ENCODE measurements at places on chromosomes 7 and 10.

DNA sequence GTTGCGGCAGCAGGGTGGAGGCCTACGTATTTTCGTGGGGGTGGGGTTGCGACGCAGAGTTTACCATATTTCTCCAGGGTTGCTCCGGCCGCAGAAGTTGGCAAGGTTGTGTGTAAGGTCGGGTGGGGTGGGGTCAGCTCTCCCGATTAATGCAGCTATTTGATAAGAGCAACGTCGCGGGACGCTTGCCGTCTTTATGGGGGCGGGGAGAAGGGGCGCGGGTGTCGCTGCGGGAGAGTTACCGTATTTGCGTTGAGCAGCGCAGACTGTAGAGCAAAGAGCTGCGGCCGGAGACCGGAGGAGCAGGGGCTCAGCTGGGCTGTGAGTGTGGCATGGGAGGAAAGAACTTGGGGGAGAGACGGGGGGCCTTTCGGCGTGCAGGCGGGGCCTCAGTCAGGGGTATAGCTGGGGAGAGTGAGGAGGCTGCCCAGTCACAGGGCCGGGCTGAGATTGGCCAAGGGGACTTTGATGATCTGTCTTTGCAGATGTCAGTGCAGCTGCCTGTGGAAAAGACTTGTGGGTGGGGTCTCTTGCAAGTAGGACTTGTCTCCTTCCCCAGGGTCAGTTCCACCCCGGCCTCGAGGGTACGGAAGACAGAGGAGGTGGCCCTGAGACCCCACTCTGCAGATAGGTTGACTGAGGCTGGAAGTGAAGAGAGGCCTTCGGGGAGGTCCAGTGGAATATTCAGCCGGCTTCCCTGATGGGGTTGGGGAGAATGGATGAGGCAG is 26.6 kb downstream of the ZNF775 start:
- DNase-seq, result no peak

- DNase-seq, result no peak
Measured at GRCh38 chr7:69129524-69129923, 468.8 kb upstream of the AUTS2 start.

- DNase-seq, result no peak
Measured at GRCh38 chr10:14282276-14282675, 48.4 kb downstream of the FRMD4A start.

DNA sequence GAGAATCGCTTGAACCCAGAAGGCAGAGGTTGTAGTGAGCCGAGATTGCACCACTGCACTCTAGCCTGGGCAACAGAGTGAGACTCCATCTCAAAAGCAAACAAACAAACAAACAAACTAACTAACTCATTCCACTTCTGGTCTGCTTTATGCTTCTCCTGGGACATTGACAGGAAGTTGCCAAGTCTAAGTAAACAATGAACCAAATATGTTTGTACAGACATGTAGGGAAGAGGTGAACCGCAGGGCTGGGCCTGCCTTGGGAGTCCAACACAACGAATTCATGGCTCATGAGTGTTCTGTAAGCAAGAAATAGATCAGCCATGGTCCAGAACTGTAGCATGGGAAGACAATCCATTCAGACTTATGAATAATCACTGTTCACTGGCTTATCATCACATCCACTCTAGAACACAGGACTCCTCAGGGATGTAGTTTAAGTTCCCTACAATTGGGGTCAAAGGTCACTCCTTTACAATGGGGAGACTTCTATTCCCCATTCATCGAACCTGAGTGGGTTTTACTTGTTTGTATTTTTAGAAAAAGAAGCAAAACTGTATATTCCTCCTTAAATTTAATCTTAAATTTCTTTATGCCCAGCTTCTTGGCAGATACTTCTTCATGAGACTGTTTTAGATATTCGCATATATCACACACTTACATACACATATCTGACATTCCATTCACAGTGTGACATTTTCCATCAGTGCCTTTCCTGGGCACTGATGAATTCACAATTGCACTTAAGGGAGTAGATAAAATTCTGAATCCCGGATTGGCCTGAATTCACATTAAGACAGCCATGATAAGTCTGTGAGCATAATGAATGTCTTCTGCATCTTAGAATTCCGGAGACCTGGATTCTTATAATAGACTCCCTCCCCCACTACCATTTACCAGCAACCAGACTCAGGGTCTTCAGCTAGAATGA is 159.1 kb upstream of the EEPD1 start:
- peak; percentile 17 for DNase-seq

DNA sequence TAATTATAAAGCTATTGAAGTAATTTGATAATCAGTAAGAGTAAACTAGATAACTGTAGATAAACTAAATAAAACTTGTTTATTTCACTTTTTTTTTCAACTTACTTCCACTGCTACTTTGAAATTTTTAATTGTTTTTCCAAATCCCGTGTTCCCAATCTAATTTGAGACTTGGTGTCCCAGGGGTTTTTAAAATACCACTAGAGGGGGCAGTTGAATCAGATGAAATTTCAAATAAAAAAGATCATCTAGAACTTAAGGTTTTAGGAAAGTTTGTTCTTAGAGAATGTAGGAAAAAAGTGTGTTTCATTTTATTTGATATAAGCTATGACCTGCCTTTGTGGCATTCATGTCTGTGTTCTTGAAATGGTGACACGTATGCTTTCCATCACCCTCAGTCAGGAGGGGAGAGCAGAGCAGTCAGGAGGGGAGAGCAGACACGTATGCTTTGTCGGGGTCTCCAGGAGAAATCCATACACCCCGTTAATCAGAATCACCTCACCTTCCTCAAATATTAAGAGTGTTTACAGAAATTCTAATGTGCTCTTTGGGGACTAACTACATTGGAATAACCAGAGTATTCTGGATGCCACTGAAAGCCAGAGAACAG is 49.9 kb downstream of the C10orf67 start:
- no peak for DNase-seq

- no peak for DNase-seq
Measured at GRCh38 chr10:27747096-27747451, 1.5 kb upstream of the MKX start.

DNA sequence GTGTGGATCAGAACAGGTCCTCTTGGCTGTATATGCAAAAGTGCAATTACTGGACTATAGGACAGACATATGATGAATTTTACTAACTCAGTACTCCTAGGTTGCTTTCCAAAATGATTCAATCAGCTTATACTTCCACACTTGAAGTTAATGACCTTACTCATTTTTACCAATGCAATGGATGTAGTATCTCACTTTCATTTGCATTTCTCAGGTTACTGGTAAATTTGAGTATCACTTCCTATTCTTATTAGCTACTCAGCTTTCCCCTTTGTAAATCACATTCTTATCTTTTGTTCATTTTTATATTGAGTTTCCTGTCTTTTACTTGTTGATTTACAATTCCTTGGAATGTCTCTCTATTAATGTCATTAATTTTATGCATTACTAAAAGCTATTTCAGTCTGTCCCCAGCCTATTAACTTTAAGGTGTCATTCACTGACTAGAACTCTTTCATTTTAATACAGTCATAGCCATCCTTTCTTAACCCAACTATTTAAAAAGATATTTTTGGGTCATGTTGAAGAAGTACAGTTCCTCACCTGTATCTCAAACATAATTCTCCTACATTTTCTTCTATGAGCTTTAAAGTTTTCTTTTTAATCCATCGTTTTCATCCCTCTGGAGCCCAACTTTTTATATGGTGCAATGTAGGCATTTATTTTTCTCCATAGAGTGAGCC is 88.6 kb downstream of the VIM start:
- DNase-seq, result no peak

- peak; percentile 58 for DNase-seq
Measured at GRCh38 chr7:70694434-70694970, 437.4 kb upstream of the GALNT17 start.

DNA sequence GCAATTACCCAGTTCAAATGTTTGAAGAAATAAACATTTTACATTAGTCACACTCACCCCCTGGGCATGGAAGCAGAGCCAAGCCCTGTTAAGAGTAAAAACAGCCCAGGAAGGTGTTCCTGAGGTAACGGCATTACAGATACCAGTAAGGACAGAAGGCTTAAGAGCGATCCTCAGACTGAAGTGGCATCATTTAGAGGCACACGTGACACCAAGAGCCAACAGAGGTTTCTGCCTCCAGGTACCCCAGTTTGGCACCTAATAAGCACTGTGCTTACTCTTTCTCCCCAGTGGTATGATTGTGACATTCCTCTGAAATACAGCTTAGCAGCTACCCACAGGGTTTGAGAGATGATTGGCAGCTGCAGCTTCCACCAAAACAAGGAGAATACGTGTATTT is 17.2 kb downstream of the MMS19 start:
- no peak for DNase-seq

GRCh38 chr10:26780106-26780792 is 80.5 kb downstream of the ABI1 start:
- no peak for DNase-seq

DNA sequence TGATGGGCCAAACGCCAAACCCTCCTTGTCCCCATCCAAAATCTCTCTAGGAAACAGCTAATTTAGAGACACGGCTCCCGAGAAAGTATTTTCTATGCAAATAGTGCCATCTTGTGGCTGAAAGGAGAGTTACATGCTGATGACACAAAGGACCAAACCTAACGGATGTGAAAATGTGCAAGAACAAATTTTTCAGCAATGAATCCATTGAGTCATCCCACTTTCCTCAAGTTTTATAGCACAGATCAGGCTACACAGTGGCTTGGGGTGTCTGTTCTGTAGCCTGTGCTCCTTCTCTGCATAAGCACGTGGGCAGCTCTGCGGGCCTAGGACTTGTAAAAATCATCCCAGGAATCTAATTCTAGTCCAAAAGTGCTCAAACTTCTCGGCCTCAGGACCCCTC is 154.8 kb upstream of the PRR15 start:
- DNase-seq, result peak; percentile 78

DNA sequence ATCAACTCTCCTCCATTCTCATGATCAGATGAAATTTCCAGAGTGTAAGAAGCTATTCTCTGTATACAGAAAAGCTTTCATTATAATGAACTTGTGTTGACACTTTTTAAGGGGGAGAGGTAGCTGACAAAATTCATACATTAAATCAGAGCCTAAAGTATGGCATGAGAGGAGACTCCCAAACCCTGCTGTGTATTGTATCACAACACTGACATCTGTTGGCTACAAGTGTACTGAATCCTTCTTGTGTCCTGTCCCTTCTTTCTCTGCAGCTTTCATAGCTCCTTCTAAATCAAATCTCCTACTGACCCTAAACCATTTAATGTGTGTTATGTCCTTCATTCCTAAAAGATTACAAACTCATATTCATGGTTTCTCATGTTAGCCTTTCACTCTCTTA is 70.9 kb downstream of the GCC1 start:
- no peak for DNase-seq

- DNase-seq, result no peak
Measured at GRCh38 chr7:116249969-116250553, 39.7 kb downstream of the TES start.

- DNase-seq, result no peak
Measured at GRCh38 chr7:24980534-24981170, 674 bp upstream of the OSBPL3 start.

DNA sequence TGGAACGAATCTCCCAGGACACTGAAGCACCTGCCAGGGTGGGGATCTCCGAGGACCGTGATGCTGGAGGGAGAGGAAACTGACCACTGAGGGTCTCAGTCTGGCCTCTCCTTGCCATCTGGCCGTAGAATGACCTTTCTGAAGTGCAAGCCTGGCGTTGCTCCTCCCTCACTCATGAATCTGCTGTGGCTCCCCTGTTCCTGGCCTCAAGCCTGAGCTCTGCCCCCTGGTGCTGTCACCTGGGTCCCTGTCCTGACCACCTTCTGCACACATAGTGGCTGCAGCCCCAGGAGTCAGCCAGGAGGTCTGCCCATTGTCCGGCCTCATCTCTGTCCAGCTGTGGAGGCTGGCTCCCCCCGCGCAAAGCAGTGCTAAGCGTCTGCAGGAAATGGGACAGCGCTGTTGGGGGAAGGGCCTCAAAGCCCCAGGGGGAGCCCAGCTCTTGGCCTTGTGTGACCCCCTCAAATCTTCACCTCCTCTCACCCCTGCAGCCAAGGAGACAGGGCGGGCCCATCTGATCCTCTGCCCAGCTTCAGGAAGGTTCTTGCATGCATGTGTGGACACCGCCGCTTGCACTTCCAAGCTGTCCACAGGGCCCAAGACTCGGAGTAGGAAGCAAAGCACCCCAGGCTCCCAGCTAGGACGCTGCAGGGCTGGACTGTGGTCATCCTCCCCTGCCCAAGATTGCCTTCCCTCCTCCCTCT is 65.7 kb downstream of the MYL10 start:
- DNase-seq, result no peak

DNA sequence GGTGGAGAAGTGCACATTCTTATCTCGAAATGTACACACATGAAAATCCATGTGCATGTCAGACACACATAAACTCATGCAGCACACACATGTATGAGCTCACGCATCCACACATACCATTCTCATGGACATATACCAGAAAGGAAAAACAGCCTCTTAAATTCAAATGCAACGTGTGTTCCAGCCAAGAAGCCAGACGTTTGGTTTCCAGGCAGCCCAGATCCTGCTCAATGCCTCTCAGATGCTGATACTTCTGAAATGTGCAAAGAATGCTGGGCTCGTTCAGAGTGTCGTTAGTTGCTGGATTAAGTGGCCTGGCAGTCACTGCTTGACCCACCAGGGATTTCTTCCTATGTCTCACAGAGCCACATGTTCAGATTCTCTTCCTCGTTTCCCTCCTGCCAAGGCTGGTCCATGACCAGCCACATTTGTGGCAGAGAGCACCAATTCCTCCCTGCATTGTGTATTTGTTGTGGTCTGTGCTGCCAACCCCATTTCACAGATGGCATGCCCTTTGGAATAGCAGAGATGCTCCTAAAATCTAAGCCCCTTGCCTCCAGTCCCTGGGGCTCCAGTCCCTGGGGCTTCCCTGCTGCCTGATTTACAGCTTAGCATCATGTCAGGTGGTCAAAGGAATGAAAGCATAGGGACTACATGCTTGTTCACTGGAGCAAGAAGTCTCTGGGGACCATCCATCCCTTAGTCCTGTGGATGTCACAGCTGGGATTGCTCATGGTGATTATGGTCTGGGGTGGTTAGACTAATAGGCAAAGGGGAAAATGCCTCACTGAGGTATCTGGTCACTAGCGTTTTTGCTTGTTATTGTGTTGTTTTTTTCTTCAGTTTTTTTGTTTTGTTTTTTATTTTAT is 426.6 kb downstream of the PLXNA4 start:
- DNase-seq, result no peak

- DNase-seq, result no peak
Measured at GRCh38 chr7:101680406-101681145, 51.5 kb upstream of the MYL10 start.

DNA sequence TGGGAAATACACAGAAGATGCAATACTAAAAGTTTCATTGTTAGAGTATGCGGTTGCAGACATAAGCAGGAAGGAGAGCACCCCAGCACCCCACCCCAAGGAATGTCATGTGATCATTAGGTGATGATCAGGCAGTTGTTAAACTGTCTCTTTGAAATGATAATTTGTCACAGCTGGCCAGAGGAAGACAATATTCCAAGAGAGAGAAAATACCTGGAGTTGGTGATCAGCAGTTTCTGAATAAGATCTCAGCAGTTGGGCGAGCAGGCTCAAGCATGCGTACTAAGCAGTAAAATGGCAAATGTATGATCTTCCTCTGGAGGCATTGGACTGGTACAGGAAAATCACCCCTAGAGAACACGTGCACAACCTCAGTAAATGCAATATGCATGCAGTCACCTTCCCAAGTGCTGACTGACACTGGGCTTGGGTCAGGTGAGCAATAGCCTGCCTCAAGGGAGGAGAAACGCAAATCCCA is 250.1 kb upstream of the MBL2 start:
- no peak for DNase-seq
